ENCODE measurements at places on chromosomes 1 and 21. TPM values are rescaled to one million over a fixed set of nuclear protein-coding genes. Genes with fewer than 3 reads are reported as not detected.

- DNase-seq: no peak
These were observed 119.3 kb upstream of the CDC42BPA start for GRCh38 chr1:227437495-227438008.

DNA sequence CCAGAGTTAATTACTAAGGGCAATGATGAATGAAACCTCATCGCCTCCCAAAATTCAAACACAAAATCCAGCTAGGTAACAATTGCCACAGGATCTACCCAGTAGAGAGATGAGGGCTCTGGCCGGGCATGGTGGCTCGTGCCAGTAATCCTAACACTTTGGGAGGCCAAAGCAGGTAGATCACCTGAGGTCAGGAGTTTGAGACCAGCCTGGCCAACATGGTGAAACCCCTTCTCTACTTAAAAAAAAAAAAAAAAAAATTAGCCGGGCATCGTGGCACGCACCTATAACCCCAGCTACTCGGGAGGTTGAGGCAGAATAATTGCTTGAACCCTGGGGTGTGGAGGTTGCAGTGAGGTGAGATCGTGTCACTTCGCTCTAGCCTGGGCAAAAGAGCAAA is 15.8 kb downstream of the CD2 start:
- no peak for DNase-seq

- DNase-seq: no peak
These were observed 131.6 kb upstream of the ZC3H12A start for GRCh38 chr1:37342736-37343135.

DNA sequence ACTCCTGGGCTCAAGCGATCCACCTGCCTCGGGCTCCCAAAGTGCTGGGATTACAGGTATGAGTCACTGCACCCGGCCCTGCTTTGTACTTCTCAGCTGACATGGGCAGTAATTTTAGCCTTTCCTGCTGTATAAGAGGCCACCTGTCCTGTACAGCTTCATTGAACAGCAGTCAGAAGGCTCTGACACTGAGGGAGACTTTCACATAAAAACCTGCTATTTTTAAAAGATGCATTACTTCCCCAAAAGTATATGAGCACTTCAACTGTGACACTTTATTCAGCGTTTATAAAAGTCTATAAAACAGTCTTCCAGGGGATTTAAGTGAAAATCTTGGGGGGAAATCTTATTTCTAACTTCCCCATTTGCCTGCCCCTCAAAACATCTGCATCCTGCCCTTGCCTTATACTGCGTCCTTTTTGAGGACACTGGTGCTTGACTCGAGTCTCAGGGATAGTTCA is 17.6 kb downstream of the RNU5D-1 start:
- DNase-seq: no peak

DNA sequence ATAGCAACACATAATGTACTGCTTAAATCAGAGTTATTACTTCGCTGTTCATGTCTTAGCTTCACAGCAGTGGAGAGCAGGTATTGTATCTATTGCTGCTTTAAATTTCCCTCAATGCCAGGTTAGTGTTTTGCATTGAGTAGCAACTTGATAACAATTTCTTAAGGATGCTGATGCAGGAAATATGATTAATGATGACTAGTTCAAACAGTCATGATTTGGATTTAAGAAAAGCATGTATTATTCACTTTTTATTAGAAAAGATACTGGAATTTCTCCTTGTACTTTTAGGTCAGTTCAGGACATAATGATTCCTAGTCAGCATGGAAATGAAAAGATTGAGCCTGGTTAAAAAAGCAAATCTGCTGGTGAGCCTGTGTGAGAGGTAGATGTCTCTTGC is 67.2 kb upstream of the ARHGAP29 start:
- no peak for DNase-seq

DNA sequence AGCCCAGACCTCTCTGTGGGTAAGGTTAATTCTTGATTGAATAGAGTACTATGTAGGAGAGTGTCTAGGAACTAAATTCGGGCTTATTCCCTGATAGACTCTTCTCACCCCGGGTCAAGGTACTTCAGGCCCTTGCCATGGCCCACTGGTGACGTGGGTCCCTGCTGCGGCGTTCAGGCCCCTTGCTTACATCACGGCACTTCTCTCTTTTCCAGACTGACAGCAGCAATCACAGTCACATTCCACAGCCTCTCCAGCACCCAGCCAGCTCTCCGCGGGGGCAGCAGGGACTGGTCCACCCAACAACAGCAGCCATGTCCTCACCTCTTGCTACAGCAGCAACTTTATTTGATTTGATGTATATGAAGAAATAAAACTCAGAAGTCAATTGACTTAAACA is 401.2 kb upstream of the VAMP3 start:
- no peak for DNase-seq

DNA sequence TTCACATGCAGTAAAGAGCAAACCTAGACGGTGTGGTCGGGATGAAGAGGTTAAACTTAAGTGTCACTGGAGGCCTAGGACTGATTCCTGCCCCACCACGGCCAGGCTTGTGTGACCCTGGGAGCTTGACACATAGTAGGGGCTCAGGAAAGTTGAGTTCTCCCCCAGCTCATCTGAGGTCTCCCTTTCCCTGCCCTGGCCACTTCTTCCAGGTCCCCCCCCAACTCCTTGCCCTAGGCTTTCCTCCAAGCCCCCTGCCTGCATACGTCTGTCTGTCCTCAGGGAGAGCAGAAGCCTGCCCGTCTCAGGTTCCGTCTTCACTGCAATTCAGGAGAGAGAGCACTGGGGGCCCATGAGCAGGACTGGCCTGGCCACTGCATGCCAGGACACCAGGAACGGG is 225.8 kb downstream of the PTPRU start:
- DNase-seq: no peak

DNA sequence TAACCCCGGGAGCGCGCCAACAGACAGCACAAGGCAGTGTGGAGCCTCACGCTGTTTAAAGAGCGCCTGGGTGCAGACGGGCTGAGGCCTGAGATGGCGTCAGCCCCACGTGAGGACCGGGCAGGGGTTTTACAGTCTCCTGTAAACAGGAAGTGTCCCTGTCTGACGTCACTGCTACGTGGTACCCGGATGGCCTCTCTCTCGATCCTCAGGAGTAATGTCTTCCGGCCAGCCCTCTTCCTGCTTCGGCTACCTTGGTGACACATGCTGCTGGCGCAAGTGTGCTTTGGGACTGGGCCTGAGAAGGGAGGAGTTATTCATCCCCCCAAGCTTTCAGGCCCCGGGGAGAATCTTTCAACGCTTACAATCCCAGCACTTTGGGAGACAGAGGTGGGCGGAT is 41.2 kb downstream of the CNST start:
- no peak for DNase-seq

GRCh38 chr1:225603538-225604354 is 49.2 kb downstream of the ENAH start:
- DNase-seq: no peak

GRCh38 chr1:84611796-84612195 is 37.6 kb upstream of the CTBS start:
- DNase-seq: no peak

DNA sequence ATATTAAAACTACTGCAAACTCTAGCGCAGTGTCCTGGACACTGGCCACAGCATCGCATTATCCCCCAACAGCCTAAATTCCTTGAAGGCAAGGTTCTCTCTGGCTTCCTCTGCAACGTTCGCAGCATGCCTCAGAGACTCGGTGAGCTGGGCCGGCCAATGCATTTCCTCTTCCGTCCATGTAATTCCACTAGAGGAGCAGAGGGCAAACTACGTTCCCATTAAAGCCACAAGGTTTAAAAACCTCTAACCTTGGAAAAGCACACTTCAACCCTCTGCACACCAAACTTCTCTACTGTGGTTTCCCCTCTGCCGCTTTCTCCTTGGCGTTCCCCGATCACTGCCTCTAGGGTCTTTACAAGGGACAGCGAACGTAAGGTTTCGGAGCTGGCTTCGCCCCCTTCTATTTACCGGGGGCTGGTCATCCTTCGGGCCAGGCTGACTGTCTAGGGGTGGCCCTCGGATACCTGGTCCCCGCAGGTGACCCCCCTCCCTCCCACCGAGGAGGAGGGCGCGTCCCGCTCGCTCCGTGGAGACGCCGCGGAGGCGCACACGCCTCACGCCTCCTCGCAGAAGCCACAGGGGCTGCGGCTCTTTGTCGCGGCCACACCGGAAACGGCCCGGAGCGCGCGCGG is 456 bp upstream of the SMYD2 start:
- peak; percentile 66 for DNase-seq

DNA sequence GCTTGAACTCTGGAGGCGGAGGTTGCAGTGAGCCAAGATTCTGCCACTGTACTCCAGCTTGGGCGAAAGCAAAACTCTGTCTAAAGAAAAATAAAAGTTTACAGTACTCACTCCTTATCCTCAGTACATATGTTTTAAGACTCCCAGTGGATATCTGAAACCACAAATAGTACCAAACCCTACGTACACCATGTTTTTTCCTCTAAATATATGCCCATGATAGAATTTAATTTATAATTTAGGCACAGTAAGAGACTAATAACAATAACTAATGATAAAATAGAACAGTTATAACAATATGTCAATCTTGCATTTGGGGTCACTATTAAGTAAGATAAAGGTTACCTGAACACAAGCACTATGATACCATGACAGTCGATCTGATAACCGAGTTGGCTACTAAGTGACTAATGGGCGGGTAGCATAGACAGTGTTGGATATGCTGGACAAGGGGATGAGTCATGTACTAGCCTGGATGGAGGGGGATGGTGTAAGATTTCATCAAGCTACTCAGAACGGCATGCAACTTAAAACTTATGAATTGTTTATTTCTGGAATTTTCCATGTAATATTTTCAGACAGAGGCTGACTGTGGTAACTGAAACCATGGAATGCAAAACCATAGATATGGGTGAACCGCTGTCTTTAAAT is 43.7 kb downstream of the ST7L start:
- no peak for DNase-seq

DNA sequence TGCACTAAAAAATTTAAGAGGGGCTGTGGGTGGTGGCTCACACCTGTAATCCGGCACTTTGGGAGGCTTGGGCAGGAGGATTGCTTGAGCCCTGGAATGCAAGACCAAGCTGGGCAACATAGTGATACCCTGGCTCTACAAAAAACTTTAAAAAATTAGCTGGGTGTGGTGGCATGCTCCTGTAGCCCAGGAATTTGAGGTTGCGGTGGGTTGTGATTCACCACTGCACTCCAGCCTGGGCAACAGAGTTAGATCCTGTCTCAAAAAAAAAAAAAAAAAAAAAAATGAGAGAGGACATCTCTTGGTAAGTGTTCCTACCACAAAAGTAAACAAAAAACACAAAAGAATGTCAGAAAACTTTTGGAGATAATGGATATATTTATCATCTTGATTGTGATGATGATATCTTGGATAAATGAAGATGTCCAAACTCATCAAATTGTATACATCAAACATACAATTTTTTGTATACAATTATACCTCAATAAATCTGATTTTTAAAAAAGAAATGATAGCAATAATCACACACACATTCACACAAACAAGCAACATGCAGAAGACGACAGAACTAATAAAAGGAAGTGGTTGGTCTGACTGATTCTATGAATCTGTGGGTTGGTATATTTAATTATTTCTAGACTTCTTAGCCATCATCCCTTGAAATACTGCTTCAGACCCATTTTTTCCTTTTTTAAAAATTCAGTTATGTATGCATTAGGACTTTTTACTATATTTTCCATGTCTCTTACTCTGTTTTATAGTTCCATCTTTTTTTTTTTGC is 465.9 kb downstream of the PLA2G4A start:
- no peak for DNase-seq

GRCh38 chr21:19048098-19048672 is 644.6 kb upstream of the TMPRSS15 start:
- no peak for DNase-seq

DNA sequence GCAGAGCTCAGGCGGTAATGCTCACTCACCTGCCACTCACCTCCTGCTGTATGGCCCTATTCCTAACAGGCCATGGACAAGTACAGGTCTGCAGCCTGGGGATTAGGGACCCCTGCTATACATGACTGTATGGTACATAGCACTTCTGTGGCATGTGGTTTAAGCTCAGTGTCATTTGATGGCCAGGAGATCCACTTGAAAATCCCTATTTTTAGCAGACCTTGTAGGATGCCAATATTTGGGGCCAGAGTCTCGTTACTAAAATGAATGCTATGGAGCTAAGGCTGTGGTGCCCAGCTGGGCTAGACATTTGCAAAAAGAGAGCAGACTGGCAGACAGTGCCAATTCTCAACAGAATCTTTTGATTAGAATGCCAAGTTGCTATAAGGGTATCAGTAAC is 1.7 kb upstream of the ANGPTL7 start:
- no peak for DNase-seq

- no peak for DNase-seq
These were observed 1.4 kb upstream of the S100A16 start for GRCh38 chr1:153614189-153614900.

DNA sequence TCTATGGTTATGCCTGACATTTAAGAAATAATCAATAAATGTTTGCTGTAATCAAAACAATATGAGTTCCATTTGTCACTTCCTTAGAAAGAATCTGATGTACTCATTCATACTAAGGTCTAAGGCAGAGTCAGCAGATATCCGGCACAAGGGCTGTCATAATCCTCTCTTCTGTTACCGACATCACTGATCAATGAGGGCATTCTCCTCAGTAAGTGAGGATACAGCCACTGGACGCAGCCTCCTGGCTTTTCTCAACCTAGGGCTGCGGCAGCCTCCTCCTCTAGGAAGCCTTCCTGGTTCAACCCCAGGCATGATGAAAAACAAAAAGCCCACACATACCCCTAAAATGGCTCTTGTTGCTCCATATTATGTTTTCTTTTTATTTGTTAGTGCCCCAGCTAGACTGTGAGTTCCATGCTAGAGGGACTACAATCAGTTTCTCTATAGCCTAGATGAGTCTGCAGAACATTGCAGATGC is 40.7 kb upstream of the TENT5C start:
- DNase-seq: no peak

DNA sequence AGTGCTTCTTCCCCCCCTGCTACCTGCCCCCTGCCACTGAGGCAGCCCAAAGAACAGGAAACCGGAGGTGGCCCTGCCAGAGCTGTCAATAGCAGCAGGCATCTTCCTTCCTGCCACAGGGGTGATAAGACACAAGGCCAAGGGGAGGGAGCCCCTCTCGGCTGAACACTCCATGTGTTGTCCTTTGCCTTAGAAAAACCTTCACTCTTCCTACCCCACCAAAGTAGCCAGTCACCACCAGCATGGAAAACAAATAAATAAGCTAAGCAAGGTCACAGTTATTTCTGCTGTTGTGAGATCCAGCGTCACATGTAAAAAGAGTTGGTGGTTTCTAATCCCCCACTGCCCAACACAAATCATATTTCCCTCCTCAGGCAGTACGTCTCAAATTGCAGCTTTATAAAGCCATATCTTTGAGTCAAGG is 104.8 kb upstream of the DPT start:
- no peak for DNase-seq

GRCh38 chr1:32540605-32541004 is 1.4 kb downstream of the ZBTB8A start:
- DNase-seq: no peak

GRCh38 chr21:23601549-23601948 is 2005.7 kb downstream of the MRPL39 start:
- no peak for DNase-seq

LCE1D gene
- total RNA-seq: not detected

KCTD3 gene
- 46.4 TPM for total RNA-seq

ZNF695 gene
- 1.1 TPM for total RNA-seq

ADGRB2 gene
- total RNA-seq: 0.89 TPM

RBM11 gene
- total RNA-seq: 1.4 TPM

HES5 gene
- 6.2 TPM for total RNA-seq

CRABP2 gene
- 0.73 TPM for total RNA-seq

DEPDC1 gene
- total RNA-seq: 5.6 TPM

CTXND2 gene
- not detected for total RNA-seq

All from left colon (tissue), 2 donors.